ENCODE measurements at places on chromosomes 11 and 22. TPM values are rescaled to one million over a fixed set of nuclear protein-coding genes. Genes with fewer than 3 reads are reported as not detected.

Gene KCNE3
- total RNA-seq: 10.8 TPM

Gene NEFH
- 0.61 TPM for total RNA-seq

Gene SEZ6L
- total RNA-seq: 0.12 TPM

Gene HBG1
- total RNA-seq: 60.9 TPM

Gene EHF
- 144 TPM for total RNA-seq

Gene OR5B3
- not detected for total RNA-seq

Gene CASP5
- 2.1 TPM for total RNA-seq

Gene TRPM5
- total RNA-seq: 0.18 TPM

Gene CDC45
- total RNA-seq: 4.0 TPM

Gene SLC5A1
- 3.5 TPM for total RNA-seq

Gene CASP12
- total RNA-seq: 0.34 TPM

Gene SCGB1A1
- 5,001 TPM for total RNA-seq

Gene ACTN3
- not detected for total RNA-seq

Gene SYTL2
- total RNA-seq: 39.0 TPM

Gene KCNC1
- total RNA-seq: not detected
